ENCODE measurements at places on chromosomes 1 and 21.

GRCh38 chr1:214349781-214350180 is 68.8 kb downstream of the SMYD2 start:
- no peak for DNase-seq

DNA sequence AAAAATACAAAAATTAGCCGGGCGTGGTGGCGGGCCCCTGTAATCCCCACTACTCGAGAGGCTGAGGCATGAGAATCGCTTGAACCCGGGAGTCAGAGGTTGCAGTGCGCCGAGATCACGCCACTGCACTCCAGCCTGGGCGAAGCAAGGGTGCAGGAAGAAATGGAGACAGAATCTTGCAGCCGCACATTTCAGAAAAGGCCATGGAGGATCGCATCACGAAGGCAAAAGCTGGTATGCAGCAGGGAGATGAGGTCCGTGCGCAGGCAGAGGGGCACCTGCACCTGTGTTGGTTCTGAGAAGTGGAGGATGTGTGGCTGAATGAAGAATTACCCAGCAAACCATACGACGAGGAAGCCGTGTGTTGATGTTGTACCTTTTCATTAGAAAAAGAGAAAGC is 53.0 kb upstream of the ABCG1 start:
- no peak for DNase-seq

GRCh38 chr1:19936061-19936750 is 12.8 kb upstream of the PLA2G2E start:
- DNase-seq = no peak

GRCh38 chr1:233034836-233035235 is 84.4 kb downstream of the NTPCR start:
- no peak for DNase-seq

- no peak for DNase-seq
Measured at GRCh38 chr1:40664167-40664537, 1.3 kb downstream of the RIMS3 start.

DNA sequence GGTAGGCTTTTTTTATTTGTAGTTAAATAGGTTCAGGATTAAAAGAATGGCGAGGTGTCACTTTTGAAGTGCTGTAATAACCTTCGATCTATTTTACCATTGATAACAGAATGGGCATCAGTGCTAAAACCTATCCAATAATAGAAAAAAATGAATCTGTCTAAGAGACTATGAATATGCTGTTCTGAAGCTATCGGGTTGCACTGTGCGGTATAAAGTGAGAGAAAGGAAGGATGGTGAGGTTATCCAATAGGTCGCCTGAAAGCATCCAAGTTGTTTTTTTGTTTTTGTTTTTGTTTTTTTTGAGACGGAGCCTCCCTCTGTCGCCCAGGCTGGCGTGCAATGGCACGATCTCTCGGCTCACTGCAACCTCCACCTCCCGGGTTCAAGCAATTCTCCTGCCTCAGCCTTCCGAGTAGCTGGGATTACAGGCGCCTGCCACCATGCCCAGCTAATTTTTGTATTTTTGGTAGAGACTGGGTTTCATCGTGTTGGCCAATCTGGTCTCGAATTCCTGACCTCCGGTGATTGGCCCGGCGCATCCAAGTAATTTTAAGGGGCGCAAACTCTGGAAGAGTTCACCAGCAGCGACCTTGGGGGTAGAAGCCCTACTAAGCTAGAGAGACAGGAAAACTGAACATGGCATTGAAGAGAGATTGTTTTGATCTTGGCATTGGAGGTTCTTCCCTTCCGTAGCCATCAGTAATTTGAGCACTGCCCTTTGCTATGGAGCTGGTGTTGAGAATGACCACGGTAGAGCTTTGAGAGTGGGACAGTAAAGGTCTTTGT is 8.7 kb upstream of the MDM4 start:
- no peak for DNase-seq
